Dermis blood vessel endothelial cell (primary cell): ENCODE measurements at places on chromosomes 5 and 9. TPM values are rescaled to one million over a fixed set of nuclear protein-coding genes. Genes with fewer than 3 reads are reported as not detected.

Gene NIPSNAP3A
- total RNA-seq: 44.0 and 52.1 TPM in 2 replicates

Gene TAF7
- total RNA-seq: 60.6 and 78.3 TPM in 2 replicates

Gene F12
- 0.85 and 1.3 TPM in 2 replicates for total RNA-seq

Gene LHX6
- 18.1 and 27.4 TPM in 2 replicates for total RNA-seq
